Esophagus mucosa (tissue), 1 donor: ENCODE measurements at places on chromosomes 7 and 10. TPM values are rescaled to one million over a fixed set of nuclear protein-coding genes. Genes with fewer than 3 reads are reported as not detected.

LANCL2 gene
- 10.0 TPM for total RNA-seq

TMEM168 gene
- total RNA-seq, result 17.9 TPM

MRC1 gene
- total RNA-seq, result 1.2 TPM

GCK gene
- not detected for total RNA-seq

HMX3 gene
- not detected for total RNA-seq

NUTM2B gene
- 0.24 TPM for total RNA-seq

PTF1A gene
- total RNA-seq, result not detected

ZC3HAV1L gene
- 6.3 TPM for total RNA-seq

COL26A1 gene
- total RNA-seq, result not detected

GRCh38 chr7:142611566-142612236, 137.6 kb upstream of the PRSS1 start:
- no peak for ATAC-seq

DNA sequence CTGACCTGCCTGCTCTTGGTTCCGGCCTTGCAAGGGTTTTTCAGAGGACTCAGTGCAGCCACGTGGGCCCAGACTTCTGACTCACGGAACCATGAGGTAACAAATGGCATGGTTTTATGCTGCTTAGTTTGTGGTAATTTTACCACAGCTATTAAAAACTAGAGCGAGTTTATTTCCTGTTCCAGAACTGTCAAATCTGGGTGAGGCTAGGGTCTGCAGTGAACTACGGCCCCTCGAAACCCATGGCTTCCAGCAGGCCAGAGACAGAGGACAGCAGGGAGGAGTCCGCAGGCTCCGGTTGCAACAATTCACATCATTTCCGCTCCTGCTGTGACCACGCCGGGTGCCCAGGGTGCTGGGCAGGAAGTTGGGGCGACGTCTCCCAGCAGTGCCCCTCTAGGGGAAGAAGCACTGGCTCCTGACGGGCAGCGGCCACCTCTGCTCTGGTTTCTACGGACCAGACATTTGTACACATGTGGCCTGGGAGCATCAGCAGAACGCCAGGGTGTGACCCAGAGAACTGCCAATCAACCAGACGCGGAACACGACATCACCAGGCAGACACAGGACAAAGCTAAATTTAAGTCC, 74.8 kb downstream of the ADARB2 start:
- no peak for ATAC-seq

DNA sequence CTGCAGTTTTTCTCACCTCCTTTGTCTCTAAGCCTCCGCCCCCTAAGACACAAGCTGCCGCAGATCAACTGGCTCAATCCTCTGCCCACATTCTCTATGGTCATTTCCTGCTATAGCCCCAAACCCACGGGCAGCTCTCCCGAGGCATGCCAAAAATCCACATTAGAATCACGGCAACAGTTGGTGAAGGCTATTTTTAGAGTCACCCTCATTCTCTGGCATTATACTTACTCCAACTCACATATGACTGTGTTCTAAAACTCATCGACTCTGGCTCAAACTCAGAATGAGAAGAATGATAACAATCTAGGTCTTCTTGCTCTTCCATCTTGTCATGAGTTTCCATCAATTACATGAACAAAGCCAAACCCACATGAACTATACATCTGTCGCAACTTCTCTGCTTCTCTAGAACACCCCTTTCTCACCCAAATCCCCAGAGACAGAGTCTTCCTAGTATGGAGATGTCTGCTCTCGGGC, 10.9 kb upstream of the KIAA1549 start:
- no peak for ATAC-seq

GRCh38 chr7:55489552-55489951, 82.8 kb downstream of the VOPP1 start:
- ATAC-seq, result no peak

DNA sequence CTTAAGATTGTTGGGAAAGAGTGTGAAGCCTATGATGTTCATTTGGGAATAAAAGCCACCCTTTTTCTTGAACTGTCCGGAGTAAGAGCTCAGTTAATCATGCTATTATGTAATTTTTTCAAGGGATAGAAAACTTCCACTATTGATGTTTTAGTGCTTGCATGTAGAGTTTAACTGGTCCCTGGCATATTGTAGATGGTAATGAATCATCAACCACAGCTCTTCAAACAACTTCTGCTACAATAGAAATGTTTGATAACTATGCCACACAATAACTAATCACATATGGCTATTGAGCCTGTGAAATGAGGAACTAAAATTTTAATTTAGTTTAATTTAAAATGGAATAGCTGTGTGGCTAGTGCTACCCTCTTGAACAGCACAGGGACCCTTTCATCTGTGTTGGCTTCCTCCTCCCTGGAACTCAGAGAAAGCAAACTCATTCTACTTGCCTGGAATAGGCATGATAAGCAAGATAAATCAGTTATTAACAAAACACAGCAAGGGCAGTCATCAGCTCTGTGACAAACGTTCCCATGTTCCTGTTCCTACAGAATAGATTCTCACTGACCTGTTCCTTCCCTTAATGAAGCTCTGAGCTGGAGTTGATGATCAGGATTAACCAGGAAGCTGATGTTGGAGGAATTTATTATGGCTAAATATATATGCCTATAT, 4.9 kb upstream of the SRI start:
- ATAC-seq, result no peak

GRCh38 chr10:77228559-77228958, 409.0 kb downstream of the KCNMA1 start:
- no peak for ATAC-seq

GRCh38 chr7:98728555-98728954, 111.5 kb downstream of the NPTX2 start:
- ATAC-seq, result no peak

GRCh38 chr10:91034494-91035159, 113.7 kb upstream of the ANKRD1 start:
- ATAC-seq, result no peak

DNA sequence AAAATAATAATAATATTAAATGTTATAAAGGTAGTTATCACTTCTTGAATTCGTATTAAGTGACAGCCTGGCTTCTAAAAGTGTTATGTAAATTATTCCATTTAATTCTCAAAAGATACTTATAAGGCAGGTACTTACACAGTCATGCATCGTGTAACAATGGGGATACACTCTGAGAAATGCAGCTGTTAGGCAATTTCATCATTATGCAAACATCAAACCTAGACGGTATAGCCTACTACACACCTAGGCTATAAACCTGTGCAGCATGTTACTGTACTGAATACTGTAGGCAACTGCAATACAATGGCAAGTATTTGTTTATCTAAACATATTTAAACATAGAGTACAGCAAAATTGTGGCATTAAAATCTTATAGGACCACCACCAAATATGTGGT, 1.5 kb downstream of the IFIT1 start:
- ATAC-seq, result peak; percentile 74

GRCh38 chr7:5678295-5679047, 103.0 kb downstream of the RNF216 start:
- ATAC-seq, result no peak

- no peak for ATAC-seq
Measured at GRCh38 chr10:52578871-52579405, 193.6 kb downstream of the MBL2 start.

- ATAC-seq, result no peak
Measured at GRCh38 chr7:69696054-69696591, 97.8 kb downstream of the AUTS2 start.

DNA sequence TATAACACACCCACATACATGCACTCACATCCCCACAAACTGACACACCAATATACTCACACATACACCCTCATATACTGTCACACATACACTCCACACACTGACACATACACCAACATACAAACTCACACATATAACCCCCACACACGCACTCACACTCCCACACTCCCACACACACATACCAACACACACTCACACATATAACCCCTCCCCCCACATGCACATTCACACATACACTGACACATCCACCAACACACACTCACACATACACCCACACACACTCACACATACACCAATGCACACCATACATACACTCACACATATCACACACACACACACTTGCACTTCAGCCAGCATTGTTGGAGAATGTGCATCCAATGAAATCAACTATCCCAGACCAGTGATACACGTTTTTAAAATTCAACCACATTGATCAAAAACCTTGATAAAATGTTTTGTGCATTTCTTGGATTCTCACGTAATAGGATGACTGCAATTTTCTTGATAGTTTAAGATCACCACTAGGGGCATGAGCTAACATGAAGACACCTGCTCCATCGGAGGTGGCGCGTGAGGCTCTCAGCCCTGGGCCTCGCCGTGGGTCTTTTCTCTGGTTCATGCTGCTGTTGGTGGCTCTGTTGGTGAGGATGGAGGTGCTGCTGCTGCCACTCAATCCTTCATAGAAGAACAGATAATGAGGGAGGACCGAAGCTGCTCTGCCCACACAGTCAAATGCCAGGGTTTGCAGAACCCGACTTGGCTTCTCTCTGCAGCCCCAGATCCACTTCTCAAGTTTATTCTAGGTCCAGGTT, 32.1 kb upstream of the CHST15 start:
- no peak for ATAC-seq

GRCh38 chr10:22792161-22792560, 77.8 kb upstream of the PIP4K2A start:
- no peak for ATAC-seq

GRCh38 chr10:112184379-112184778, 814 bp upstream of the GPAM start:
- ATAC-seq, result no peak

- ATAC-seq, result peak; percentile 45
Measured at GRCh38 chr10:19847321-19847720, 31.1 kb downstream of the PLXDC2 start.

DNA sequence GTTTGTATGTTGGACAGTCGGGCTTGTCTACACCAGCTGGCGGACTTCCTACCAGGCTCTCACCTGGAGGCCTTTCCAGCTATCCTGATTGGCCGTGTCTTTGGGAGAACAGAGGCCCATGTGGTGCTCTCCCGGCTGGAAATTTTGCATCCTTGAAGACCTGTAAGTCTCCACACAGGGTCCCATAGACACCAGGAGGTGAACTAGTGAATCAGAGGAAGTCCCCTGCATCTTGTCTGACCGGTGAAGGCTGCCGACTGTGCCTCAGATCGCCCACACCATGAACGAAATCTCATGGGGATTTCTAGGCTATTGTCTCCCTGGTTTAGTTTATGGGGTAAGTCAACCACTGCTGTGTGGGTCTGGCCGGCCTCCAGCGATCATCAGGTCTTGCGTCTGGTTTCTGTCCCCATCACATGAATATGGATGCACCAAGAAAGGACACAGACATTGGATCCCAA, 108.4 kb upstream of the LYZL2 start:
- no peak for ATAC-seq

DNA sequence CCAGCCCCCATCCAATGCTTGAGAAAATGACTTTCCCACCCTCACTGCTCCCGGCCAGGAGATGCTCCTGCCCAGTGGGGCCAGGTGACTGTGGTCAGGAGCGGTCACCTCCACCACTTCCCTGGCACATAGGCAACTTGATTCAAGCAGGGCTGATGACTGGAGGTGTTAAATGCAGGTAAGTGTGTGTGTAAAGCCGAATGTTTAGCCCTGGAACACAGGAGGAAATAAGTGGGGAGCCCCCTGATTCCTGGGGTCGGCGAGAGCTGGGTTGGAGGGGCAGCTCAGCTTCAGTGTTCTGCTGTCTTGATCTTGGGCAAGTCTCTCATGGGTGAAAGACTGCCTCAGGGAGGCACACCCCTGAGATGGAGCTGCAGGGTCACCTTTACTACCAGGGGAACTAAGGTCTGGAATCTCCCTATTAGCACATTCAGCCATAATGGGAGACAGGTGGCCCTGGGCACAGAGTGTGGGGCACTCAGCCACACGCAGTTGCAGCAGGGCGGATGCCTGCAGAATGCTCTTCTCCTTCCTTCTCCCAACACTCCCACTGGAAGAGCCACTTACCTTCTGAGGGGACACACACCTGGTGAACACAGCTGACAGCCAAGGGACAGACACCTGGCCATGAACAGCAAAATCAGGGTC, 124.1 kb downstream of the PTPN20 start:
- ATAC-seq, result no peak
